ENCODE measurements at places on chromosomes 7 and 10.

- DNase-seq: no peak
These were observed 134.3 kb upstream of the MDFIC start for GRCh38 chr7:114787556-114787955.

DNA sequence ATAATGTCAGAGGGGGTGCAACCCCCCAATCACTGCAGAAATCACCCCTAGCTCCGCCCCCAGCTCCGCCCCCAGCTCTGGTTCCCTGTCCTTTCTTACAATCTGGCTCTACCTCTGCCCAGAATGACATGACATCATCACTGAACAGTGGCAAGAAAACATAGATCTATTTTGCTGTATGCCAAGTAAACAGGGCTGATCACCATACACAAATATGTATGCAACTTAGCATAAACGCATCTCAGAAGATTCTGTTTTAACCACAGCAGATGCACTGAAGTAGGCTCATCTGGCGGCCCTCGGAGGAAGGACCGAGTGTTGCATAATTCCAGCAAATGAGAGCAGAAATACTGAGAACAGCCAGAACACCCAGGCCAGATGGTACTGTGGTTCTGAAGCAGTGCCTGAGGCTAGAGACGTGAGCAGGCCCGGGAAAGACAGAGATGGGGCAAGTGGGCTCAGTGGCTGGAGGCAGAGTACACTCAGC, 293.3 kb upstream of the KLF14 start:
- DNase-seq: peak; percentile 94

GRCh38 chr10:48476279-48476982, 128.4 kb downstream of the ARHGAP22 start:
- DNase-seq: no peak

DNA sequence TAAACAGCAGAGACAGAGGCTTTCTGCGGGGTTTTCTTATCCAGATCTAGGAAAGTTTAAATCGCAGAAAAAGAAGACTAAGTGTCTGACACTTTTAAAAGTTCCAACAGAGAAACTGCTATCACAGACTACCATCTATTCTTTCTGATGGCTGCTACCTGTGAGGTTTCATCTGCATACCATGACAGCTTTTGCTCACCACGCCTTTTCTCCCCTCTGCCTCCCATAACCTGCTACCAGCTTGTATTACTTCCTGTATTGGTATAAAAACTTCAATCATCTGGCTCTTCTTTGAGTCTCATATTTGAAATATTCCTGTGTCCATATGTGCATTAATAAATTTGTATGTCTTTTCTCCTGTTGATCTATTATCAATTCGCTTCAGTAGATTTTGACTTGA, 34.1 kb upstream of the RTKN2 start:
- DNase-seq: no peak

DNA sequence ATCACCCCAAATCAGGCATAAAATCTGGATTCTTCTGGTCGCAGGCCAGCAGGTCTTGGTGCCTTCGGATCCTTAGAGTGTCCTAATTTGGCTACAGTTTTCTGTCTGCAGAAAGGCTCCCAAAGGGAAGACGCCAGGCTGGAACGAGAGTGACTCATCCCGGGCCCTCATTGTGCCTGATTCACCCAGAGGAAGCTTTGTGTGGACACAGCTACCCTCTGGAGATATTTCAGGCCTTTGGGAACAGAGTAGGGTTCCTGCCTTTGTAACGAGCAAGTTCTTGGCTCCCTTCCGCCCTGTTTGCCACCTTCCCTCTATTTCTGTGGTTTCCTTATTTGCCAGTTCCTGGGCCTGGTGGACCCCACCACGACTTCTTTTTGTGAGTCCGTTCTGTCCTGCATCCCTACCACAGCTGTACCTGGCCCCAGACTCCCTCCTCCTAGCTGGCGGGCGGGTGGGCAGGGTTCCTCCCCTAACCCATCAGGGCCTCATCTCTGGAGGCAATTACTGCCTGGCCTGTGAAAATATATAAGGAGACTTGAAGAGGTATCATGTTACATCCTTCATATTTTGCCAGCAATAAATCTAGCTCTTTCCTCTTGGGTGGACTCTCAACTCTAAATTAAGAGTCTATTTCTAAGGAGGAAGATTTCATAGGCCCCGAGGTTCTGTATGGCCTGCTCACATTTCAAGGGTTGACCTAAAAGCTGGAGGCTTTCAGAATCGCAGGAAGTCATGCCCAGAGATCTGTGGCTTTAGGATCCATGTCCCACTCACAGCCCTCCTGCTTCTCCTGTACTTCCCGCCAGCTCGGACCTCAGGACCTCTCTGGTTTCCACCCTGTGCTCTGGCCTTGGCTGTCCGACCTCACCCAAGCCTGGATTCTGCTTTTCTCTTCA, 219.2 kb upstream of the ZNF32 start:
- peak; percentile 73 for DNase-seq

GRCh38 chr7:118312966-118313365, 88.5 kb downstream of the ANKRD7 start:
- DNase-seq: no peak

DNA sequence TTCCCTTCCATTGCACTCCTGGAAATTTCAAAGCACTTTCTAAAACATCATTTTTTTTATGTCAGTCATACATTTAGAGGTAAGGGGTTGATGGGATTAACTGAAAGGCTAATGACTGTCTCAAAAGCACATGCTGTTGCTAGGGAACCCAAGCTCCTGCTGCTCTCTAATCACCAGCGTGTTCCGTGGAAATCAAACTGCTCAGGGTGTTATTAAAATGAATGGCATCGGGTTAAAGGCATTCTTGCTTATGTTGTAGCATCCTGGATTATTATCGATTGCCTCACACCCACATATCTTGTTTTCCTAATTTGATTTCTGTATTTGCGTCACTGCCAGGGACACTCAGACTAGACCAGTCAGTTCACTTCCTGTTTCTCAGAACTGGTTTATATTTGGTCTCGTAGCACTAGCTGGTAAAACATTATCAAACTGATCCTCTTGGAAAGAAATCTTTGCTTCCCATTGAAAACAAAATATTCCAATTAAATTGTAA, 216.5 kb upstream of the MKLN1 start:
- peak; percentile 86 for DNase-seq

DNA sequence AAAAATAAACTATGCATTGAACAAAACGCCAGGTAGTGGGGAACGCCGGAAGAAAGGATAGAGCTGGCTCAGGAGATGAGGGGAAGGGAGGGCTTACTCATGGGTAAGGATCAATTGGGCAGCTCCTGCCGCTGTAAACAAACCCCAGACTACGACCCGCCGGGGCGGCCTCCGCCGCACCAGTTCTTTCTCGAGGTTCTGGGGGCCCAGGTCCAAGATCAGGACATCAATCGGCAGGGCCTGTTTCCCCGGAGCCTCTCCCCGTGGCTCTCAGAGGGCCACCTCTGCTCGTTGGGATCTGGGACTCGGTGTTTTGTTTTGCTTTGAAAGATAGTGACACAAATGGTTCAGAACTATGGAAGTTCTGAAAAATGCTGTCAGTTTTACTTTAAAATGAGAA, 140.4 kb downstream of the ELFN1 start:
- no peak for DNase-seq

- DNase-seq: no peak
These were observed 411.9 kb downstream of the GRM8 start for GRCh38 chr7:126840869-126841268.

- no peak for DNase-seq
These were observed 4.8 kb downstream of the KLF6 start for GRCh38 chr10:3780021-3780770.
